Tibial nerve (tissue), 4 donors: ENCODE measurements at places on chromosomes 1 and 21.

- no peak for DNase-seq
- H3K27me3 ChIP-seq, result no peaks in the 10 kb centered on the region
- H3K4me3 ChIP-seq, result no peak overlapping the region
- H3K36me3 ChIP-seq, result no peaks in the 10 kb centered on the region
- H3K27ac ChIP-seq, result no peak overlapping the region
These were observed 27.8 kb downstream of the SLC19A1 start for GRCh38 chr21:45514311-45515021.

DNA sequence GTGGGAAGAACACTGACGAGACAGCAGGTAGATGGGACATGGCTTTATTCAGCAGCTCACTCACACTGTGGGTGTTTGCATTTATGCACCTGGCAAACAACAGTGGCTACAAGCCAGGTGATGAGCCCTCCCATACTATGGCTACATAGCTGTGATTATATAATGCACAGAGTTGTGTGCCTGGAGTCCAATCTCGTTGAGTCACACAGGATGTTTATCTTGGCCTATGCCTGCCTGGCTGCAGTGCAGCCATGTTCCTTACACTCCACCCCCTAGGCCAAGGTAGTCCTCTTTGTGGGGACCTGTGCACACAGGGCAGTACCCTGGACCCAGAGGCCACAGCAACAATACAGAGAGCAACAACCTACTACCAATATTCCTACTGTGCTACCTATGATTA, 1643.8 kb downstream of the MRPL39 start:
- H3K27ac ChIP-seq, result no peak overlapping the region
- H3K36me3 ChIP-seq, result no peaks in the 10 kb centered on the region
- no peaks in the 10 kb centered on the region for H3K4me1 ChIP-seq
- no peaks in the 10 kb centered on the region for H3K27me3 ChIP-seq
- no peak for DNase-seq

DNA sequence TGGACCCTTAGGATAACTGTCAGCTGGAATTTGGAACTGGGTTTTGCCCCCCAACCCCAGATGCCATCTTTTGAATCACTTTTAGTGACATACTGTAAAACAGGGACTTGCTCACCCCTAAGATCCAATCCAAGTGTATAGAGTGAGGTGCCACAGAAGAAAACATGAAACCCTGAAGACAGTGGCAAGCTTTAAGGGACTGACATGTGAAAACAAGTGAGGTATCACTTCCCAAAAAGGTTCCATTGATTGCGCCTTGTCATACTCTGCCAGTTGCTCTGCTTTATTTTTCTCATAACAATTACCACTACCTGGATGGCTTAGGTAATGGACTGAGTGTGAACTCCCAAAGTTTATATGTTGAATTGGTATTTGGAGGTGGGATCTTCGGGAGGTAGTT, 115.6 kb downstream of the CSMD2 start:
- H3K4me3 ChIP-seq, result no peak overlapping the region
- H3K27me3 ChIP-seq, result no peaks in the 10 kb centered on the region
- H3K36me3 ChIP-seq, result no peaks in the 10 kb centered on the region
- H3K4me1 ChIP-seq, result no peaks in the 10 kb centered on the region
- H3K27ac ChIP-seq, result no peak overlapping the region

- peaks cover 45% of the 10 kb centered on the region for H3K27me3 ChIP-seq
- H3K4me1 ChIP-seq, result no peaks in the 10 kb centered on the region
- H3K27ac ChIP-seq, result no peak overlapping the region
- no peaks in the 10 kb centered on the region for H3K36me3 ChIP-seq
These were observed 8.4 kb downstream of the KCNN3 start for GRCh38 chr1:154861607-154862094.

- no peaks in the 10 kb centered on the region for H3K36me3 ChIP-seq
- no peak for DNase-seq
- H3K4me1 ChIP-seq, result no peaks in the 10 kb centered on the region
- no peak overlapping the region for H3K4me3 ChIP-seq
- no peaks in the 10 kb centered on the region for H3K27me3 ChIP-seq
These were observed 55.1 kb downstream of the PRDX6 start for GRCh38 chr1:173532237-173532636.

GRCh38 chr1:145855426-145855948, 3.4 kb downstream of the PIAS3 start:
- DNase-seq, result no peak
- peaks cover 10% of the 10 kb centered on the region for H3K36me3 ChIP-seq
- no peaks in the 10 kb centered on the region for H3K4me1 ChIP-seq
- no peak overlapping the region for H3K27ac ChIP-seq

- no peak overlapping the region for H3K4me3 ChIP-seq
- H3K4me1 ChIP-seq, result no peaks in the 10 kb centered on the region
- no peaks in the 10 kb centered on the region for H3K36me3 ChIP-seq
- H3K27me3 ChIP-seq, result no peaks in the 10 kb centered on the region
These were observed 115.6 kb downstream of the GREM2 start for GRCh38 chr1:240496356-240496755.

- no peaks in the 10 kb centered on the region for H3K4me1 ChIP-seq
- no peaks in the 10 kb centered on the region for H3K27me3 ChIP-seq
- H3K36me3 ChIP-seq, result no peaks in the 10 kb centered on the region
- no peak overlapping the region for H3K27ac ChIP-seq
These were observed 72.5 kb downstream of the OBSCN start for GRCh38 chr1:228280106-228280901.

GRCh38 chr1:192929597-192929996, 120.8 kb downstream of the RGS2 start:
- H3K36me3 ChIP-seq, result no peaks in the 10 kb centered on the region
- H3K4me3 ChIP-seq, result no peak overlapping the region
- no peak for DNase-seq
- H3K27ac ChIP-seq, result no peak overlapping the region

DNA sequence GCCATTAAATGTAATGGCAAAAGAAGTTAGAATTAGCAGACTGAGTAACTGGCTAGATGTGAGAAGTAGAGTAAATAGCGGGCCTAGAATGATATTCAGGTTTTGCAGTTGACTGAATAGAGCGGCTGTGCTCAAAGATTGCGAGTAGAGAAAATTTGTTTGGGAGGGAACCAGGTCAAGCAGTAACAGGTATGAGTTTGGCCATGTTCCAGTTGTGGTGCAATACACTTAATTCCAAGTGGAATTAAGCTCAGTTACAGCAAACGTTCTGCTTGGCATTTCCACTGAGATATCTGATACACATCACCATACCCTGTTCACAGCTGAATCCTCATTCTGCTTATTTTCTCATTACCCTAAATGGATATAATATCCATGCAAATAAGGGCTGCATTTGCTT, 1382.9 kb downstream of the MRPL39 start:
- H3K36me3 ChIP-seq, result no peaks in the 10 kb centered on the region
- no peak for DNase-seq
- no peak overlapping the region for H3K4me3 ChIP-seq
- H3K4me1 ChIP-seq, result no peaks in the 10 kb centered on the region

GRCh38 chr1:73327180-73327793, 870.7 kb downstream of the LRRIQ3 start:
- H3K27ac ChIP-seq, result no peak overlapping the region
- H3K27me3 ChIP-seq, result no peaks in the 10 kb centered on the region
- H3K4me1 ChIP-seq, result no peaks in the 10 kb centered on the region

DNA sequence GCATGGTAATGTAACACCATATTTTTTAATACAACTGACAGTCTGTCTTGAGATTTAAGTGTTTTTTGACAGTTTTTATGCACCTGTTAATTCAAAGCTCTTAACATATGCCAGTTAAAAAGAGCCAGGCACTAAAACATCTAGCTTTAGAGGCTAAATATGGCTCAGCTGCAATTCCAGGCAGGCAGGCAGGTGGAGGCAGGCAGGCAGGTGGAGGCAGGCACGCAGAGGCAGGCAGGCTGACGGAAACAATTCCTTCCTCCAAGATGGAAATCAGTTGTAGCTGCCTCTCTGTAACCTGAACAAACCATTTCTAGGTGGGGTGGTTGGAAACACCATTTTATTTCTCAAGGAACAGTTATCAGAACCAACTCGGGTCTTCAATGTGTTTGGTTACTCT, 51.2 kb downstream of the GORAB start:
- no peaks in the 10 kb centered on the region for H3K4me1 ChIP-seq
- no peak overlapping the region for H3K4me3 ChIP-seq
- H3K27ac ChIP-seq, result no peak overlapping the region
- H3K27me3 ChIP-seq, result no peaks in the 10 kb centered on the region

DNA sequence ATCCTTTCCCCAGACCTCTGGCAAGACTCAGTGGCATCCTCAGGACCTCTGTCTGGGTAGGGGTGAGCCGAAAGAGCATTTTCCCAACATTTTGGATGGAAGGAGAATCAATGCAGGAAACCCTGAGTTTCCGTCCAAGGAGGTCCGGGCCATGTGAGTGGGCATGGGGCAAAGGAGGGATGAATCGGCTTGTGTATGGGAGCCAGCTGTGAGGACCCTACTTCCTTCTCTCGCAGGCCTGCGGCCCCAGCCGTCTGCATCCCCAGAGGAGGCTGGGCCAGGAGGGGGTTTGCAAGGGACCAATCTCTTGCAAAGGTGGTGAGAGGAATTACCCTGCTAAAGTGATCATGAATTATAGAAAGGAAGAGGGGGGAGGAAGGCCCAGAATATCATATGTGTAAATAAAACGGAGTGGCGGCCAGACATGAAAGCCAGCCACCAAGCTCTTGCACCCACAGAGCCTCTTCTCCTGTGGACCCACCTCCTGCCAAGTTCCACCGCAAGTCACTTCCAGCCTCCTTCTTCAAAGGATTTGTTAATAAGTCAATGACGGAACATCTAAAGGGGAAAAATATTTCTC, 48.2 kb upstream of the POU3F1 start:
- H3K36me3 ChIP-seq, result no peaks in the 10 kb centered on the region
- no peak overlapping the region for H3K4me3 ChIP-seq
- no peak overlapping the region for H3K27ac ChIP-seq
- no peaks in the 10 kb centered on the region for H3K27me3 ChIP-seq
- no peak for DNase-seq
- H3K4me1 ChIP-seq, result no peaks in the 10 kb centered on the region

DNA sequence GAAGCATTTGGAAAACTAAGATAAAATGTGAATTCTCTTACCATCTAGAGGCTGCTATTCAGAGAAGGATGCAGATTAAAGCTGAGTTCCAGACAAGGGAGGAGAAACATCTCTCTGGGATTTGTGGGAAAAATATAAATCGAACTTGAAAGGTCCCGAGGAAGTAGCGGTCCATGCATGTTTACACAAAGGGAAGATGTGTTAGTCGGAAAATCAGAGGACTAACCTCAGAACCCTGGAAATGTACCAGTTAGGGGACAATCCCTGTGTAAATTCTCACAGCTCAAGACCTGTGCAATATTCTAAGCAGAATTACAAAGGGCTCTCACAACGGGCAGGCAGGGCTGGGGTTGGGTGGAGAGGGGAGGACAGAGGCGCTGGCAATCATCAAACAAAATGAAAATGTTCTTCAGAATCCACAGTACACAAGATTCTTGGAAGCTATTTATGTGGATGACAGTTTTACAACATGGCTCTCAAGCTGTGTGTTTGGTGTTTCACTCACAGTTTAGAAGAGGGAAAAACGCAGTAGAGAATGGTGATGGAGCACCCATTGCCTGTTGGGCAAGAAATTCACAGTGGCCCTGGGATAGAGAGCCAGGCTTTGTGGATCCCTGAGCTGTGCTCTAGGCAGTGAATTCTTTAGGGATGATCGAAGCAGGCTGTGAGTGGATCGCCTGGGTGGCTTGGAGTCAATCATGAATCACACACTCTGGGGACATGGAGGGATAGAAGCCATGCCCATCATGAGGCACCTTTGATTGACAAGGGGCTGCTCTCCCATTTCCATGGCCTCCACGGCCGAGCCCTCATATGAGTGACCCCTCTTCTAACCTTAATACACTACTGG, 47.6 kb downstream of the KCNJ6 start:
- no peak overlapping the region for H3K4me3 ChIP-seq
- no peak overlapping the region for H3K27ac ChIP-seq
- H3K4me1 ChIP-seq, result no peaks in the 10 kb centered on the region
- no peak for DNase-seq
- H3K27me3 ChIP-seq, result no peaks in the 10 kb centered on the region

DNA sequence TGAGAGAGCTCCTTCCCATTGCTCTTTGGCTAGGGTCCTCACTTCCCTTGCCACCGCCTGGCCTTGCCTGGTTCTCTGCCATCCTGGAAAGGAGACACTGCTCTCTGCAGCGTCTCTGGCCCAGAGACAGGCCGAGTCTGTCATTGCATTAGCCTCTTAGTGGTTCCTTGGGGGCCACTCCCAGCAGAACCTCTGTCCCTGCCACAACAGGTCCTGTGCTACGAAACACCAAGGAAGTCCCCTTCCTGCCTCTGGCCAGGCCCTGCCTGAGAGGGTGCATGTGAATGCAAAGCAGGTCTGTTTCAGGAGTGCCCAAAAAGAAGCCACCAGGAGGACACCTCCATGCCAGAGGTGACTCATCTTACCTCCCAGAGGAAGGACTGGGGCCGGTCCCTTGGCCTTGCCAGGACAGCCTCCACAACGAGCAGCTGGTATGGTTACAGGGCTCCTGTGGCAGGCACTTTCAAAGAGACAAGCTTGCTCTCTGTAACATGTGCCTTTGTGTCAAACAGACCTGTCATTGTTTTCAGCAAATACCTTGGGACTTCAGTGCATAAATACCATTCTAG, 59.6 kb downstream of the VPS26C start:
- H3K36me3 ChIP-seq, result peaks cover 11% of the 10 kb centered on the region
- no peaks in the 10 kb centered on the region for H3K4me1 ChIP-seq
- DNase-seq, result no peak
- H3K27ac ChIP-seq, result peak overlapping the region; percentile 38

- no peaks in the 10 kb centered on the region for H3K36me3 ChIP-seq
- H3K4me3 ChIP-seq, result no peak within 1 kb of the TSS
- no peak within 1 kb of the TSS for H3K27ac ChIP-seq
- H3K27me3 ChIP-seq, result no peaks in the 10 kb centered on the region
- no peaks in the 10 kb centered on the region for H3K4me1 ChIP-seq
These were observed at the start of gene CD1E for GRCh38 chr1:158353303-158354075. TSS of gene CD1E (plus strand) at chr1:158353894. CDS start at chr1:158353989, 95 bp downstream.

DNA sequence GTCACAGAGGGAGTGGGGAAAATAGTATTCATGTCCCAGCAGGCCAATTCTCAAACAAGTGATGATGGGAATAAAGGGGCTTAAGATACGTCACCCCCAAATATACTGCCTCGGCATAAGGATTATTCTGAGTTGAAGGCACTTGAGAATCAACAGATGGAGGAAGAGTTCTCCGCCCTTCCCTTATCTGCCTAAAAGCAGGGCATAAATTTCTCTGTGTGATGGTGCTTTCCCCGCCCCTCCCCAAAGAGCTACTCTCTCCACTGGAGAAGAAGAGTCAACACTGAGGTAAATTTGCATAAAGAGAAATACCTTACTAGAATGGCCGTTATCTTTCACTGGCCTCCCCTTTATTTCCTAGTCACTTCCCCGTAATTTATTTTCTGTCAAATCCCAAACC, 18.7 kb downstream of the BECN2 start:
- no peak overlapping the region for H3K4me3 ChIP-seq
- no peaks in the 10 kb centered on the region for H3K27me3 ChIP-seq
- no peaks in the 10 kb centered on the region for H3K4me1 ChIP-seq
- no peaks in the 10 kb centered on the region for H3K36me3 ChIP-seq

- no peak overlapping the region for H3K4me3 ChIP-seq
- no peaks in the 10 kb centered on the region for H3K4me1 ChIP-seq
- no peaks in the 10 kb centered on the region for H3K36me3 ChIP-seq
- H3K27ac ChIP-seq, result no peak overlapping the region
- H3K27me3 ChIP-seq, result no peaks in the 10 kb centered on the region
These were observed 22.1 kb downstream of the BCAS2 start for GRCh38 chr1:114559356-114559755.
